ENCODE measurements at places on chromosomes 3 and 15. TPM values are rescaled to one million over a fixed set of nuclear protein-coding genes. Genes with fewer than 3 reads are reported as not detected.

ZNF662 gene
- 0.36 TPM for total RNA-seq

EIF1B gene
- 22.9 TPM for total RNA-seq

CCDC54 gene
- total RNA-seq = not detected

ATP13A5 gene
- not detected for total RNA-seq

IL20RB gene
- 0.97 TPM for total RNA-seq

FSTL1 gene
- total RNA-seq = 1,234 TPM

TMEM45A gene
- total RNA-seq = 277 TPM

TNFAIP8L3 gene
- 3.8 TPM for total RNA-seq
